ENCODE measurements at places on chromosomes 16 and 17.

DNA sequence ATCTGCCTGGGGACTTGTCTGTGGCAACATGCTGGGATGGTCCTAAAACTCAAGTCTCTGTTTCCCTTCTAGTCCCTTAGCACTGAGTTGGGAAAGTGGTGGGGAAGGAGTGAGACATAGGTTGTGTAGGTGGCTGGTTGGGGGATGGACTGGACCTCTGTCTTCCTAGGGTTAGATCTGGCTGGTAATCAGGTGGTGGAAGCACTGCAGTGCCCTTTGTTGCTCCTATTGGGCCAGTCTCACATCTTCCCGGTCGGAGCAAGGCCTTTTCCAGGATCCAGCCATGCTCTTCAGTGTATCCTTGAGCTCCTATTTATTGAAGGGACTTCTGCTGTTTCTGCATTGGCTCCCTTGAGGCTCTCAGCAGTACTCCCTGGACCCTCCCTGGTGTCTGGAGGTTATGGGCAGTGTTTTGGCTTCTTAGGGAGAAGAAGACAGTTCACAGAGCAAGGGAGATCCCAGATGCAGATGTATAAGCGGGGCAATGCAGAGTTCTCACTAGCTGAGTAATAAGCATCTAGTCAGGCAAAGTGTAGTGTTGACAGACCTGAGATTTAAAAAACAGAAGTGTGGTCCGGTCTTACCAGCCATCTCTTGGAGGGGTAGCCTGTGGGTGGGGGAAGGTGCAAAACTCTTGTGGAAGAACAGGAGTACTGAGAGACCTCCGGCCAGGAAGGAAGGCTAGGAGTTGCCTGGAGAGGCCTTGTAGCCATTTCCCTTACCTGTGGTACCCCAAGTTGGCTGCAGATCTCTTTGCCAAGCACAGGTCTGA, 1.3 kb upstream of the NUTF2 start:
- H3K27ac ChIP-seq, result peak overlapping the region; percentile 96
- H3K4me3 ChIP-seq, result peak overlapping the region; percentile 87
- H3K4me1 ChIP-seq, result peaks cover 63% of the 10 kb centered on the region

DNA sequence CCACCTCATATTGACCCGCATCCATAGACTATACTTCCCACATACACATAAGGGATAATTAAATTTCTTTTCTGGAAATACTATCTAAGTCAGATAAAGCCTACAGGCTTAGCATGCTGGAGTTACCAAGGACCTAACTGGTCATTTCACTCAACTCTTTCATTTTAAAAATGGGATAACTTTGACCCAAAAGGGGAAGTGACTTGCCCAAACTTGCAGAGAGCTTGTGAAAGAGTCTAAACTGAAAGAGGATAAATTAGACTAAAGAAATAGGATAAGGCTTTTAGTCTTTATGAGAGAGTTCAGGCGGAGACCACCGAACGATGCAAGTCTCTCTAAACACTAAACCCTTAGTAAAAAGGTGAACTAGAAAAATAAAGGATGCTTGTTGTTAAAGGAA, 3.9 kb upstream of the KRT33A start:
- peaks cover 12% of the 10 kb centered on the region for H3K36me3 ChIP-seq
- H3K4me3 ChIP-seq, result no peak overlapping the region
- no peak overlapping the region for H3K27ac ChIP-seq
- peaks cover 11% of the 10 kb centered on the region for H3K4me1 ChIP-seq
- H3K27me3 ChIP-seq, result no peaks in the 10 kb centered on the region
- DNase-seq, result no peak

GRCh38 chr17:18951941-18952842, at the start of gene SLC5A10:
TSS of gene SLC5A10 (plus strand) at chr17:18952165. CDS start at chr17:18952206, 41 bp downstream.
- H3K4me3 ChIP-seq, result no peak within 1 kb of the TSS
- H3K27me3 ChIP-seq, result no peaks in the 10 kb centered on the region
- H3K36me3 ChIP-seq, result no peaks in the 10 kb centered on the region
- no peak for DNase-seq
- no peak within 1 kb of the TSS for H3K27ac ChIP-seq

- H3K4me1 ChIP-seq, result peaks cover 7% of the 10 kb centered on the region
- DNase-seq, result no peak
- H3K4me3 ChIP-seq, result peak overlapping the region; percentile 51
- no peaks in the 10 kb centered on the region for H3K27me3 ChIP-seq
These were observed 20.6 kb upstream of the CHMP6 start for GRCh38 chr17:80970762-80971703.

DNA sequence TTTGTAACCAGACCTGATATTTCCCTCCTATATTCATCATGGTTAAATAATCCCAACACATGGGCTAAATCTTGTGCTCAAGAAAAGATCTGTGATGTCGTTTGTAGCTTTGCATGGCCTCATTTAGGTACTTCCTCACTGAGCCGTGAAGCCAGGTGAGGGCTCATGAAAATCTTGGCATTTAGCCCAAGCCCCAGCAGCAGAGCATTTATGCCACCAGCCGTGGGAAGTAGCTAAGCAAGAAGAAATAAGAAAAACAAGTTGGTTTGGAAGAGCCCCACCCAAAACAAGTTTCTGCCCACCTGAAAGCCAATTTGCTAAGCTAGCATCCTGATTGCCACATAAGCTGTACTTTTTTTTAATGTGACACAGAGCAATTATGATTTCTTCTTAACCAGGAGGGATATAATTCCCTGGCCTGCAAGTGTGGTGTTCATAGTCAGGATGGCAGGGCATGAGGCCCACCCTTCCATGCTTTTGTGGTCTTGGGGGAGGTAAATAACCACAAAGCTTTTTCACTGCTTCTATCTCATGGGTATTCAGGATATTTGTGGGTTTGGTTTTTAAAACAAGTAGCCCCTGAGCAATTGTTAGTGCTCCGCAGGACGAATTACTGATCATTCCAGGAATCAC, 10.5 kb downstream of the TMIGD1 start:
- no peaks in the 10 kb centered on the region for H3K36me3 ChIP-seq
- peaks cover 18% of the 10 kb centered on the region for H3K4me1 ChIP-seq
- peak overlapping the region; percentile 88 for H3K27ac ChIP-seq
- H3K27me3 ChIP-seq, result no peaks in the 10 kb centered on the region
- H3K4me3 ChIP-seq, result peak overlapping the region; percentile 39
- peak; percentile 76 for DNase-seq

DNA sequence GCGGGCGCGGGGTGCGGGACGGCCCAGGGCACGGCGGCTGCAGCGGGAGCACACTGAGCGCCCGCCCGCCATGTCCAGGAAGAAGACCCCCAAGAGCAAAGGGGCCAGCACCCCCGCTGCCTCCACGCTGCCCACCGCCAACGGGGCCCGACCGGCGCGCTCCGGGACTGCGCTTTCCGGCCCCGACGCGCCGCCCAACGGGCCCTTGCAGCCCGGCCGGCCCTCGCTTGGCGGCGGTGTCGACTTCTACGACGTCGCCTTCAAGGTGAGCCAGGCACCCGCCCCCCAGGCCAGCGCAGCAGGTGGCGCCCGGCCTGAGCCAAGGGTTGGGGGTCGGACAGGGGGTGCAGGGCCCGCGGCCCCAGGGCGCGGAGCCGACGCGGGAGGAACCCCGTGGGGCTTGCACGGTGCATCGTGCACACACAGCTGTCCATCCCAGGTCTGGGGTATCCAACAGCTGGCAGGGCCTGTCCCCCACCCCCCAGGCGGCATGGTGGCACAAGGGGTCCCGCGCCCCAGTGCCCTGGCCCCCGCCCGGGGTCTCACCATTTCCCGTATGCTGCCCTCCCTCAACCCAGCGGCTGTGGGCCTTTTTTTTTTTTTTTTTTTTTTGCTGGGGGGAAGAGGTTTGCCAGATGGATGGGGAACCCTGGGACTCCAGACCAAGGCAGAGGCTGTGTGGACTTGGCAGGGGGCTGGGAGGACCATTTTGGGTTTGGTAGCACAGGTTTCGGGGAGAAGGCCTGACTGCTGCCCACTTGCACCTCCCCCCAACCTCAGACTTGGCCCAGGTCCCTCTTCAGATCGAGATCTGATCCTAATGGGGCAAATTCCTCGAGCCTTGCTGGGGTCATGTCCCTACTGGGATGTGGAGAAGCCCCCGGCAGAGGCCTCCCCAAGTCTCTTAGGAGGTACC, 547 bp downstream of the RAB26 start:
- no peak overlapping the region for H3K27ac ChIP-seq
- H3K4me3 ChIP-seq, result no peak overlapping the region
- peaks cover 39% of the 10 kb centered on the region for H3K4me1 ChIP-seq
- peaks cover 4% of the 10 kb centered on the region for H3K36me3 ChIP-seq
